Activated CD8-positive, alpha-beta memory T cell treated with anti-CD3 and anti-CD28 coated beads for 4 hours (primary cell): ENCODE measurements at places on chromosomes 11 and 22.

DNA sequence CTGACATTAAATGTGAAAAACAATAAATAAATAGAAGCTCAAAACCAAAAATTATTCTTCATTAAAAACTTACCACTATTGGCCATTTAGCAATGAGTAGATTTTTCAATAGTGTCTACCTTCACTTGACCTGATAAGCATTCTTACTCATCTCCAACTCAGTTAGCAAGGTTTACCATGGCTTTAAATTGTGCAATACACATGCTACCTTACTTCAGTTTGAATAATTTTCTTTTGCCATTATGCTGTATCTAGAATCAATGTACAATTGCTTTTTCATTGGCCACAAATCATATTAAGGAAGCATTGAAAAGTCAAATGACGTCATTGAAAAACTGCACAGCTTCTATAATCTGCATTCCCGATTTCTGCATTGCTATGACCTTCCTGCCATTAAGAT, 64.9 kb downstream of the SVIP start:
- DNase-seq, result no peak

- DNase-seq, result no peak
Observed at GRCh38 chr11:6318204-6318603, 2.1 kb downstream of the CAVIN3 start.

- DNase-seq, result no peak
Observed at GRCh38 chr11:70826541-70827335, 425.6 kb downstream of the SHANK2 start.

- DNase-seq, result no peak
Observed at GRCh38 chr22:31618057-31618456, 44.0 kb downstream of the PISD start.

DNA sequence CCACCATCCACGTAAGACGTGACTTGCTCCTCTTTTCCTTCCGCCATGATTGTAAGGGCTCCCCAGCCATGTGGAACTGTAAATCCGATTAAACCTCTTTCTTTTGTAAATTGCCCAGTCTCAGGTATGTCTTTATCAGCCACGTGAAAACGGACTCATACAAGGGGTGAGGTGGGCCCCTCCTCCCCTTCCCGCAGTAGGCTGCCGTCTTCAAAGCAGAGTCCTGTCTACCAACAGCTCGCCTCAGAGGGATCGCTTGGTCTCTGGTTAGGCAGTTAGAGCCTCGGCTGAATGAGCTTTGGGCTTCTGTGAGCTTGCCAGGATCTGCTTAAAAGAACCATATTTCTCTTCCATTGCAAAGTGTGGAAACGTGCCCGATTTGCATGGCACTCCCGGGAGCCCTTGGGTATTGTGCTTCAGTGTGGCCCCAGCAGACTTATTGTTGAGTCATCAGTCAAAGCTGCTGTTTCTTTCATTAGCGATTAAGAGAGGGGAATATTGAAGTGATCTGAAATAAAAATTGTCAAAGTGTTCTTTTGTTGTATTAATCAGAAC, 338.3 kb downstream of the TBC1D22A start:
- DNase-seq, result no peak

GRCh38 chr11:29251738-29252137, 765.1 kb downstream of the KCNA4 start:
- DNase-seq, result no peak

DNA sequence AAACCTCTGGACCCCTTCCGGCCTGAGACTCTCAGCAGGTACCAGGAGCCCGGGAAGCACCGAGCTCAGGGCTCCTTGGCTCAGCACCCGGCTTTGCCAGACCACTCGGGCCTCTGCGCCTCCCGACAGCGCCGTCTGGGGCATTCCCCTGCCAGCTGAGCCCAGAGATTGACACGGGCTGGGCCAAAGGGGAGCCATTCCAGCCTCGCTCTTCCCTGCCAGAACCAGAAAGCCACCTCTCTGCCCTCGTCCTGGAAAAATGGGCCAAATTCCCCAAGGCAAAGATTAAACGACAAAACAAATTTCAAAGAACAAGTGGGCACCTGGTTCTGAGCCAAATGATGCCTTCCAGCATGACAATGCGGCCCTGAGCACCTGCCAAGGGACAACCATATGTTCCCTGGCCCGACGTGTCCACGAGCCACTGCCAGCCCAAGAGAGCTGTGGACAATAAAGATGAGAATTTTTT, 59.3 kb downstream of the CELSR1 start:
- no peak for DNase-seq

DNA sequence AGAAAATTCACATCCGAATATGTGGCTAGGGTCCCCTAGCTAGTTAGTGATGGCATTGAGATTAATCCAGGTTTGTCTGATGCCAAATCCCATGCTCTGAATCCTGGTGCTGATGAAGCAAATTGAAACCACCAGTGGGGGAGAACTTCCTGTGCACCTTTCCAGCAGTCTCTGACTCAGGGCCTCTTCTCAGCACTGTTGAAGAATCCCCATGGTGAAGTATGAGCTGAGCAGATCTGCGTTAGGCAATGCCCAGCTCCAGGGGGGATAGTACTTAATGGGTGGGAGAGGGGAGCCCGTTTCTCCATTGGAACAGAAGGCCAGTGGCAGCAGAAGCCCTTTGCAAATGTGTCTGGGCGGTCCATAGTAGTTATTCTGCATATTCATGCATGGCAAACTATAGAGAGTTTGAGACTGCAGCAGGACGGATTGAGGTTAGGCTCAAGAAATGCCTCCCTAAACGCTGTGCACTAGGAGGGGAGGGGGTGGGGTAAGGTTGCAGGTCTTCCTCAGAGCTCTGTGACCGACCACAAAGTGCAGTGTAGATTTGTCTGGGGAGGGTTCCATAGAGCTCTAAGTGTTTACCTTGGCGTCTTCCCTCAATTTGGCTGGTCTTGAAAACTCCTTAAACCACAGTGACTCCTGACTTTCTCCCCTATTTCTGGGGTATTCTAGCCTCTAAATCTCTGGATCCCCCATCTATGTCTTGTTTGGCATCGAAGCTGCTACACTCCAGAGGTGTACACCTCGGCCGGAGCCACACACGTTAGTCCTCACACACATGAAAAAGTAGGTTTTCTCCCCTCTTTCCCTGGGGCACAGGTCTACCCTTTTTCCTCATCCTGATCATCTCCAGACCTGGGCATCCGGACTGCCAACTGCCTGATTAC, 4.8 kb downstream of the POU2F3 start:
- DNase-seq, result no peak
